Bronchial epithelial cell (primary cell): ENCODE measurements at places on chromosomes 4 and X.

- no peak for DNase-seq
Observed at GRCh38 chr4:40954088-40954668, 204.4 kb downstream of the NSUN7 start.

DNA sequence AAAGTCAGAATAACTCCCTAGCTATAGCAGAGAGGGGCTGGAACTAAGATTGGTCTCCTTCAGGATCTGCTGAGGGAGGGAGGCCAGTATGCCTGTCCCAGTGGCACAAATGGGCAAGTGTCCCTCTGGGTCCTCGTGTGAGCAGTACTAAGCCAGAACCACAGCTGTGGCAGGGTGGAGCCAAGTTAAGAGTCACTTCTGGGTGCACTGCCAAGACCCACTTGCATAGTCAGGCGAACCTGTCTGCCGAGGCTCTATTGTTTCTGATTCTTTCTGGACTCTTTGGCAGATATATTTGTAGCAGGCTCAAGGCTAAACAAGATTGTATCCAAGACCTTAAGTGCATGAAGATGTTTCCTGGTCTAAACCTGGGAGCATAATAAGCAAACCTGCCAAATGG is 1123.7 kb upstream of the POU3F4 start:
- DNase-seq: no peak

GRCh38 chr4:113078066-113078465 is 28.6 kb downstream of the ANK2 start:
- no peak for DNase-seq

GRCh38 chrX:130916636-130917422 is 13.8 kb upstream of the ENOX2 start:
- DNase-seq: peak; percentile 22

GRCh38 chr4:174429701-174430410 is 92.4 kb downstream of the HPGD start:
- DNase-seq: no peak

DNA sequence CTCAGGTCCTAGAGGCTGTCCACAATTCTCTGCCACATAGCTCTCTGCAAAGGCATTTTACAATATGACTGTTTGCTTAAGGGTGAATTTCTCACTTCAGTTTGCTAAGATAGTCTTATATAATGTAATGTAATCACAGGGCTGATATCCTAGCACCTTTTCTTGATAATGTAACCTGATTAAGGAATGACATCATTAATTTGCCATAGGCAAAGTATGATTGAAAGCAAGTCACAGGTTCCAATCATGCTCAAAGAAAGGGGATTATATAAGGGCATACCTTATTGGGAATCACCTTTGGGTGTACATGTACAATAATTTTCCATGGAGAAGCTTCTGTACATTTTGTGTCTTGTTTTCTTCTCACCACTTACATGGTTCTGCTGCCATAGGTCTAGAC is 18.9 kb downstream of the GNRHR start:
- no peak for DNase-seq
